ENCODE measurements at places on chromosomes 2 and 18. TPM values are rescaled to one million over a fixed set of nuclear protein-coding genes. Genes with fewer than 3 reads are reported as not detected.

CTNNA2 gene
- not detected for polyA plus RNA-seq

NYAP2 gene
- not detected for polyA plus RNA-seq

SCN9A gene
- polyA plus RNA-seq: not detected

KCNE4 gene
- not detected for polyA plus RNA-seq

TPO gene
- not detected for polyA plus RNA-seq

MOCOS gene
- not detected for polyA plus RNA-seq

DNA sequence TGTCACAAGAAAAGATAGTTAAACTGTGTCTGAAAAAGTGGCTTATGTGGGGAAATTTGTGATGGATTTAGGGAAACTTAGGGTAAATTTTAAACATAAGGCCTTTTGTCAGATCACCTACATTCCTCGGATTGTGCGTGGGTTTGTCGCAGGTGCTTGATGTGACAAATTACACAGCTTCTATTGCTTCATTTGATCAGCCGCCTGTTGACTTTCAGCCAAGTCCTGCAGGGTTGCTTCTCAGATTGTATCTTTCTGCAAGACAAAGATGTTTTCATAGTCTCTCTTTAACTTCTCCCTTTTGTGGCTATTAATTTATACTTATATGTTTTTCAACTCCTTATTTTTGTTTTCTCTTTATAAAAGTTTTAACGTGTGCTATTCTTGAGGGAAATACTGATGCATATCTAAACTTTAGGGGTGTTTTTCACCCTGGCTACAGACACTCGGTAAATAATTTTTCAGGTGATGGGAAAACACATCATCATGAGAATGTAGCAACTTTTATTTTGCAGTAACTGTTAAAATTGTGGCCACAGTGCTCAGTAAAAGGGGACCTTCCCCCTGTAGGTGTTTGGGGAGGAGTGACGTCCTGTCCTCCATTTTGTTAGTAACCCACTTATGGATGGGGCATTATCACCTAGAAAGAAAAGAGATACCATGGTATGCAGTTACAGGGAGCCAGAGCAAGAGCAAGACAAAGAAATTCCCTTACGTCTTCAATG lies 31.4 kb downstream of the GALM start:
- no peak for DNase-seq

DNA sequence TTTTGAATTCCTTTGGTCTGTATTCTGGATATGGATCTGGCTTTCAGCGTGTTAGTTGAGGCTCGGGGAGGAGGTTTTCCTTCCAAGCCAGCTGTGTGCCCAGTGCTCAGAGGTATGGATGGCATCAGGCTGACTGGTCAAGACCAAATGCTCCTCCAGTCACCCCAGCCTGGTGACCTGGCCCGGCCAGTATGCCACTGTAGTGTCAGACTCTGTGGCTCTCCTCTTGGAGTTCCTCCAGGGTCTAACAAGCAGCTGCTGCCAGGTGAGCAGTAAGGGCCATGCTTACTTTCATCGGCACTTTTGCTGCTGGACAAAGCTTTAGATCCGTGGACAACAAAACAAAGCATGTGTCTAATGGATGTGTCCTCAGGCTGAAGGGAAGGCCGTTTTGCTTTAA lies 44.1 kb downstream of the CABLES1 start:
- DNase-seq: no peak

DNA sequence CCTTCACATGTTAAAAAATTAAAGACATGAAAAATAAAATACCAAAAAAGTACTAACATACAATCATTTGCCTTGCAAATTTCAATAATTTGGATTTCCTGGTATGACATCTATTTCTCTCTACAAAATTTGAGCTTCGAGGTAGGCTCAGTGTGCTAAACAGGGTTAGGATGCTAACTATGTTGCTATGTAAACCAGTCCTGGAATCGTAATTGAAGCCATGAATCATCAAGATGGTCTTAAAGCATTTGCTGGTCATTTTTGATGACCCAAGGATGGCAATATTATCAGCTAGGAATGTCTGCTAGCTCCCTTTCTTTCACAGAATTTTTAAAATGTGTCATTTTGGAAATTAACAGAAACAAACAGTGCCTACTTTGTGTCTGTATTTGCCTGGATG lies 107.9 kb upstream of the TTC39C start:
- no peak for DNase-seq

DNA sequence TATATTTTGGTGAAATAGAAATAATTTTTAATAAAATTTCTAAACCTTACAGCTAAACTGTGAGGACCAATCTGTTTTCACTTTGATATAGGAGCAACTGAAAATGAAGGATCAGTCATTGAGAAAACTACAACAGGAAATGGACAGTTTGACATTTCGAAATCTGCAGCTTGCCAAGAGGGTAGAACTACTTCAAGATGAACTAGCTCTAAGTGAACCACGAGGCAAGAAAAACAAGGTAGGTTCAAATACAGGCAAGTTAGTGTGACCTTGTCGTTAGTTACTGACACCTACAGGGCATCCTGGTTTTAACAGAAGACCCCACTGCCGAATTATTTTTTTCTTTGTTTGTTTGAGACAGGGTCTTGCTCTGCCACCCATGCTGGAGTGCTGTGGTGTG lies 75.5 kb upstream of the STON1 start:
- no peak for DNase-seq

DNA sequence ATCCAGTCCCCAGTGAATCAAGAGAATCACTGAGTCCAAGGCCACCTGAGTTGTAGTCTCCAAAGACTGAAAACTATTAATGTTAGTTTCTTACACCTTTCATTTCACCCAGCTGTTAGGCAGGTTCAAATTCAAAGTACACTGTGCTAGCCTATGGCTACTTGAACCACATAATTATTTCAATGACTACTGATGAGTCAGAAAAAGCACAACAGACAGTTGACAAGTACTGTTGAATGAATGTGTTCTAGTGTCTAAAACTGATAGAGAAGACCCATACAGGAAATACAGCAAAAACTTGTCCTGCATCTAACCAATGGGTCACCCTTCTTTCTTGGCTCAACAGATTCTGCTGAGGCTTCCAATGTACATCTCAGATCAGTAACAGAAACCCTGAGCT lies 160.9 kb downstream of the MYO5B start:
- DNase-seq: no peak

GRCh38 chr2:219017201-219017931 lies 23.9 kb downstream of the CFAP65 start:
- DNase-seq: no peak

DNA sequence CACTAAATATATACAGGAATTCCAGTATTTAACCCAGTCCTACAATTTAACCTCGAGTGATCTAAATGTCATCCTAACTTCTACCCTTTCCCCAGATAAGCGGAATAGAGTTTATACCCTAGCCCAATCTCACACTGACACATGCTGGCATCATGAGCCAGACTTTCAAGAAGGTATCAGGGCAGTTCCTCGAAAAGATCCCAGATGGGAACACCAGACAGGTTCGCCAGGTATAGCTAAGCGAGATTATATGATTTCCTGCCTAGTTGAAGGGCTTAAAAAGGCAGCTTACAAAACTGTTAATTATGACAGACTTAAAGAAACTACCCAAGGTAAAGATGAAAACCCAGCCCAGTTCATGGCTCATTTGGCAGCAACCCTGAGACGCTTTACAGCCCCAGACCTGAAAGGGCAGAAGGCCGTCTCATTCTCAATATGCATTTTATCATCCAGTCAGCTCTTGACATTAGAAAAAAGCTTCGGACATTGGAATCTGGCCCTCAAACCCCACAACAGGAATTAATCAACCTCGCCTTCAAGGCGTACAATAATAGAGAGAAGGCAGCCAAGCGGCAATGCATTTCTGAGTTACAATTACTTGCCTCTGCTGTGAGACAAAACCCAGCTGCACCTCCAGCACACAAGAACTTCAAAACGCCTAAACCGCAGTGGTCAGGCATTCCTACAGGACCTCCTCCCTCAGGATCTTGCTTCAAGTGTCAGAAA lies 668.2 kb upstream of the PKDCC start:
- no peak for DNase-seq

GRCh38 chr2:238528953-238529781 lies 102.4 kb downstream of the ASB1 start:
- no peak for DNase-seq

- no peak for DNase-seq
These were observed 364.5 kb upstream of the RGPD4 start for GRCh38 chr2:107462181-107462580.

DNA sequence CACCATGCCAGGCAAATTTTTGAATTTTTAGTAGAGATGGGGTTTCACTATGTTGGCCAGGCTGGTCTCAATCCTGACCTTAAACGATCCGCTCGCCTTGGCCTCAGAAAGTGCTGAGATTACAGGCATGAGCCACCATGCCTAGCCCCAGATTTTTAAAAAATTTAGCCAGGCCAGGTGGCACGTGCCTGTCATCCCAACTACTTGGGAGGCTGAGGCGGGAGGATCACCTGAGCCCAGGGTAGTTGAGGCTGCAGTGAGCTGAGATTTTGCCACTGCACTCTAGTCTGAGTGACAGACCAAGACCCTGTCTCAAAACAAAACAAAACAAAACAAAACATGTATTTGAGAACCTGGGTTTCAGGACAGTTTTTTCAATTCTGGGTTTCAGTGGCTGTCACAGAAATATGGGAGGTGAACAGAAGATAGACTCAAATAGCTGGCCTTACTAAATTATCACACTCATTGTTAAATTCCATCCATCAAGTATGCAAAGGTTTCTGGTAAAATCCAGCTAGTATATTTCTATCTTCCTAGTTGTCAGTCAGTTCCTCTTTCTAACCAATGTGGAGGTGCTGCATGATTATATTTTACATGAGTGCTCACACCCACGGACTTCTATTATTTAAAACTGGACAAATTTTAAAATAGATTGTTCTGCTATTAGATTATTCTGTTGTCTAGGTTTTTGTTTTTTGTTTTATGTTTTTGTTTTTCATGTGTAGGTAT lies 5.4 kb downstream of the ALPG start:
- no peak for DNase-seq

DNA sequence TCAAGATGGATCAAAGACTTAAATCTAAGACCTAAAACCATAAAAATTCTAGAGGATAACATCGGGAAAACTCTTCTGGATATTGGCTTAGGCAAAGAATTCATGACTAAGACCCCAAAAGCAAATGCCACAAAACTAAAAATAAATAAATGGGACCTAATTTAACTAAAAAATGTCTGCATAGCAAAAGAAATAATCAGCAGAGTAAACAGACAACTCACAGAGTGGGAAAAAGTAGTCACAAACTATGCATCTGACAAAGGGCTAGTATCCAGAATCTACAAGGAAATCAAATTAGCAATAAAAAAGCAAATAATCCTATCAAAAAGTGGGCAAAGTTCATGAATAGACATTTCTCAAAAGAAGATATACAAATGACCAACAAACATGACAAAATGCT lies 18.2 kb upstream of the ASB18 start:
- DNase-seq: no peak

GRCh38 chr18:35059280-35059927 lies 18.2 kb downstream of the MAPRE2 start:
- DNase-seq: no peak

DNA sequence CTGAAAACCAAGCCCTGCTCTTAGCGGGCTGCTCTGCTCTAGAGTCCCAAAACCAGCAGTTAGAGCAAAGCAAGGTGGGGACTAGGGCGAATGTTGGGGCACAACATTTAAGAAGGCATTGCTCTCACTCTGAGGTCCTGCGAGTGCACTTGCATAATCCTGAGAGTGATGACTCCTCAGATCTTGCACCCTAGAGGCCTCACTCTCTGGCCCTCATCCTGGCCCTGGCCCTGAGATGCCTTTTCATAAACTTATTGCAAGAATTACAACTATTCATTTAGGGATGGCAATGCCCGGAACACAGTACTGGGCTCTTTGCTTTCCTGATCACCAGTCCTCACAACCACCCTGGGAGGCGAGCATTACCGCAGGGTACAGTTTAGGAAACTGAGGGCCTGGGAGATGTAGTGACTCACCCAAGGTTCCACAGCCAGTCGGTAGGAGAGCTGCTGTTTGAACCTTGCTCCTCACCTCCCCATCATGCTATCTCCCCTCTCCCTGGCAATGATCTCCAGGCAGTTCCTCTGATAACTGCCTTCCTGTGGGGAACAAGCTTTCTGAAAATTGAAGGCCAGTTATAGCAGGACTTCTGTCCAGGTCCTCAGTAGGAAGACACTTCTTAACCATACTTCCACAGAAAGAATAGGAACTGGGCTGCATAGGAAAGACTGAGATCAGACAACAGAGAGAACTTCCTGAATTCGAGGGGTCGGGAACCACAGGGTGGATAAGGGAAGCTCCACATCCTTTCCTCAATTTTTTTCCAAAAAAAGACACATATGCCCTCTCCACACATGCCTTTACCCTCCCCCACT lies 91.3 kb downstream of the TNS1 start:
- DNase-seq: no peak

- no peak for DNase-seq
These were observed 189.4 kb upstream of the ARL4C start for GRCh38 chr2:234686088-234686890.

- DNase-seq: no peak
These were observed 88.8 kb downstream of the USP40 start for GRCh38 chr2:233477548-233478433.

GRCh38 chr2:197234671-197235191 lies 75.8 kb downstream of the ANKRD44 start:
- no peak for DNase-seq

DNA sequence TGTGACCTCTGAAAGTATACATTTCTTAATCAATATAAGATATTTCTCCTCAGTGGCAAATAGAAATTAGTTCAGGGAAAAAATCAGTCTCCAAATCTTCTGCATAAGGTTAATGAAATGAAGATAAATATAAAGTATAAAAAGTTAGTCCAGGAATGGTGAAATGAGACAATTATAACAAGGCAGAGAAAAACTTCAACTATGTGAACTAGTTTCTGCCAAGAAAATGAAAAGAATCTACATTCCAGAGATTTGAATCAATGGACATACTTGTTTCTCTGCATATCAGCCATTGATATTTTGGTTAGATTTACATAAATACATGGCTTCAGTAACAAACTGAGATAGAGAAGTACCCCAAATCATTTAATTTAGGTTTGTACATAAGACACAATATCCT lies 249.0 kb downstream of the EXOC6B start:
- no peak for DNase-seq

DNA sequence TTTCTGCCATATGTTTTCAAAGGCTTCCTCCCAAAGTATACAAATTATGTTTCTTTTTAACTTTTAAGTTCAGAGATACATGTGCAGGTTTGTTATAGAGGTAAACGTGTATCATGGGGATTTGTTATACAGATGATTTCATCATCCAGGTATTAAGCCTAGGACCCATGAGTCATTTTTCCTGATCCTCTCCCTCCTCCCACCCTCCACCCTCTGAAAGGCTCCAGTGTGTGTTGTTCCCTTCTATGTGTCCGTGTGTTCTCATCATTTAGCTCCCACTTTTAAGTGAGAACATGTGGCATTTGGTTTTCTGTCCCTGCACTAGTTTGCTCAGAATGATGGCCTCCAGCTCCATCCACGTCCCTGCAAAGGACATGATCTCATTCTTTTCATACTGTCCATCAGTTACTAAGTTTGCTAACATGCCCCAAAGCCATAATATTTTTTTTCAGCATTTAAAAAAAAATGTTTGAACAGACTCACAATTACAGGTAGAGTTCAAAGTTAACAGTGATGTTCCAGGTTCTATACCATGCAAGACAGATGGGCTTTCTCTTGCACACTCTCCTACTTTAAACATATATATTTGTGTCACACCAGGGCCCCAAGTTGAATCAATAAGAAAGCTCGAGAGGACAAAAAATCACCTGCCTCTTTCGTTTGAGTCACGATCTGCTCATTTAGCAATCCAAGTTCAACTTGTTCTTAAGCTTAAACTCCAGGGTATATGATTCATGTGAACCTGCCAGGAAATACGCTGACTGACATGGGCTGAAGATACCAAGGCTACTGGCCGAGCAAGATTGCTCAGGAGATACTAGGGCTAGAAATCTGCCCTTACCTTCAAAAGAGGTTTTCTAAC lies 77.6 kb downstream of the AP1S3 start:
- no peak for DNase-seq

GRCh38 chr2:199322151-199322550 lies 135.6 kb downstream of the SATB2 start:
- no peak for DNase-seq
